ENCODE measurements at places on chromosomes 16 and 17. TPM values are rescaled to one million over a fixed set of nuclear protein-coding genes. Genes with fewer than 3 reads are reported as not detected.

The RNF112 gene
- 11.3 TPM for polyA plus RNA-seq

The KRT12 gene
- polyA plus RNA-seq = not detected

The CCL1 gene
- not detected for polyA plus RNA-seq

The MPDU1 gene
- 109 TPM for polyA plus RNA-seq

The MMP15 gene
- 56.1 TPM for polyA plus RNA-seq

The CNGB1 gene
- not detected for polyA plus RNA-seq

The MAPK7 gene
- polyA plus RNA-seq = 49.0 TPM

The PYDC1 gene
- polyA plus RNA-seq = not detected

- H3K36me3 ChIP-seq = no peaks in the 10 kb centered on the region
- DNase-seq = no peak
- no peak overlapping the region for H3K4me3 ChIP-seq
- H3K27ac ChIP-seq = peak overlapping the region; percentile 65
- no peaks in the 10 kb centered on the region for H3K27me3 ChIP-seq
- peaks cover 7% of the 10 kb centered on the region for H3K4me1 ChIP-seq
Measured at GRCh38 chr16:3086596-3087242, 12.4 kb downstream of the ZSCAN10 start.

DNA sequence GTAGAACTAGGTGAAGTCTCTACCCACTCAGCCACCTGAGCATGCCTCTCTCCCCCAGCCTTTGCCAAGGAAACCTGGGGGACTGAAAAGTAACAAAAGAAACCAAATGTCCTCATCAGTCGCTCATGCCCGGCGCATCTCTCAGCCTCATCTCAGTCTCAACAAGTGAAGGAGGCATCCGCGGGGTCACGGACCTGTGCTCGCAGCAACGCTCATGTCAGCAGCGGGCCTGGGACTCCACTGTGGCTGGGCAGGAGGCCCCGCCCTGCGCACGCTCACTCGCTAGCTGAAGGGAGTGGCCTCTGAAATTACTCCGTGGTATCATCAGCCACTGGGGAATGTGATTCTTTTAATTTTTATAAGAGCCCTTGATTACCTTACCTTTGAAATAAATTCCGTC is 31.3 kb downstream of the MAP1LC3B start:
- peaks cover under 1% of the 10 kb centered on the region for H3K4me1 ChIP-seq
- H3K27me3 ChIP-seq = no peaks in the 10 kb centered on the region
- H3K27ac ChIP-seq = no peak overlapping the region
- H3K4me3 ChIP-seq = no peak overlapping the region
- H3K36me3 ChIP-seq = no peaks in the 10 kb centered on the region

DNA sequence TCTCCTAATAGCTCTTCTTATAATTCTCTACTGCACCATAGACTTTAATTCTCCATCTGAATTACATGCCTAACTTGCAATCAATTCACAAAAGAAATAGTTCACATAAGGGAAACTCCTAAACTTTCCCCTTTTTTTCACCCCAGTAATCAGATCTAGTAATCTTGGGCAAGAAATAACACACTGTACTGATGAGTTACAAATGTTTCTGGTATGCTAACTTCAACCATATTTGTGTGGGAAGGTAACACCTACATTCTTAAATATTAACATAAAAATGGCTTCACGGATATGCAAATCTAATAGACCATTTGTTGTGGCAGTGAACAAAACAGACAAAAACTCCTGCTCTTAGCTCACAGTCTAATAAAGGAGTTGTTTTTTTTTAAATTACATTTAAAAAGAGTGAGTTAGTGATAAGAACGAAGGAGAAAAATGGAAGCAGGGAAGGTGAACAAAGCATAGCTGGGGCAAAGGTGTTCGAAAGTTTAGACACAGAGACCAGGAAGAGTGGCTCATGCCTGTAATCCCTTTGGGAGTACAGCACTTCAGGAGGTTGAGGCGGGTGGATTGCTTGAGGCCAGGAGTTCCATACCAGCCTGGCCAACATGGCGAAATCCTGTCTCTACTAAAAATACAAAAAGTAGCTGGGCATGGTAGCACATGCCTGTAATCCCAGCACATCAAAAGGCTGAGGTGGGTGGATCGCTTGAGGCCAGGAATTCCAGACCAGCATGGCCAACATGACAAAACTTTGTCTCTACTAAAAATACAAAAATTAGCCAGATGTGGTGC is 34.8 kb downstream of the CMTM3 start:
- no peak for DNase-seq
- no peaks in the 10 kb centered on the region for H3K27me3 ChIP-seq
- H3K4me3 ChIP-seq = no peak overlapping the region

DNA sequence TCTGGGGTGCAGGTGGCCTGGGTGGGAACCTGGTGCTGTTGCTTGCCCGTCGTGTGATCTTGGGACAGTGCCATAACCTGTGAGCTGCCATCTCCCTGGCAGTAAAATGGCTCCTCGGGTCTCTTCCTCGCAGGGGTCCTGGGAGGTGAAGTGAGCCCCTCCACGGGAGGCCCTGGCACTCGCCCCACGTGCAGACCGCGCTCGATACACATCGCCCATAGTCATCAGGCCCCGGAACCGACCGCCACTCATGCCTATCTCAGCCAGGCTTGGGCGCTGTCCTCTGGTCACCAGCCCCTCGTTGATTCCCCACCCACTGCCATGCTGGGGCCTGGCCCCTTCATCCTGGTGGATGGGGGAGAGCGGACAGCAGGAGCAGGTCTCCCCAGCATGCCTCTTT is 21.5 kb upstream of the OSGIN1 start:
- H3K36me3 ChIP-seq = no peaks in the 10 kb centered on the region
- H3K4me1 ChIP-seq = peaks cover 4% of the 10 kb centered on the region
- H3K4me3 ChIP-seq = no peak overlapping the region

GRCh38 chr16:24671455-24671954 is 57.9 kb upstream of the TNRC6A start:
- no peak for DNase-seq
- no peaks in the 10 kb centered on the region for H3K36me3 ChIP-seq
- no peak overlapping the region for H3K27ac ChIP-seq
- no peaks in the 10 kb centered on the region for H3K27me3 ChIP-seq
- no peaks in the 10 kb centered on the region for H3K4me1 ChIP-seq
- H3K4me3 ChIP-seq = no peak overlapping the region

DNA sequence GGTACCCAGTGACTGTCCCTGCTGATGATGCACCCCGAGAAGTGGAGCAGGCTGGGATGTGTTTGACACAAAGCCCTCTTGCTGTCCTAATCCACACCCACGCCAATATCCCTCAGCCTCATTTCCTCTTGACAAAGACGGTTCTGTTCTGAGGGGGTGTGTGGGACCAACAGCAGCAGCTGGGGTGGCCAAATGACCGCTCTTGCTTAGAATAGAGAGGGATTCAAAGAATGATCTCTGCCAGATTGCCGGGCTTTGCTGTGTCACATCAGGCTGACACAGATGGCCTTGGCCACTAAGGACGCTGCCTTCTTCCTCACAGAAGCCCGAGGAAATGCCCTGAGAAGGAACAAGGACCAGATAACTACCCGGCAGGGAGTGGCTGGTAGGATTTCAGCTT is 250.7 kb downstream of the NTN1 start:
- DNase-seq = no peak
- no peaks in the 10 kb centered on the region for H3K36me3 ChIP-seq
- H3K27ac ChIP-seq = no peak overlapping the region

- H3K4me3 ChIP-seq = no peak overlapping the region
- peaks cover 10% of the 10 kb centered on the region for H3K4me1 ChIP-seq
- H3K27ac ChIP-seq = peak overlapping the region; percentile 30
- DNase-seq = peak; percentile 37
Measured at GRCh38 chr17:48600244-48601098, 4.3 kb downstream of the HOXB6 start.

DNA sequence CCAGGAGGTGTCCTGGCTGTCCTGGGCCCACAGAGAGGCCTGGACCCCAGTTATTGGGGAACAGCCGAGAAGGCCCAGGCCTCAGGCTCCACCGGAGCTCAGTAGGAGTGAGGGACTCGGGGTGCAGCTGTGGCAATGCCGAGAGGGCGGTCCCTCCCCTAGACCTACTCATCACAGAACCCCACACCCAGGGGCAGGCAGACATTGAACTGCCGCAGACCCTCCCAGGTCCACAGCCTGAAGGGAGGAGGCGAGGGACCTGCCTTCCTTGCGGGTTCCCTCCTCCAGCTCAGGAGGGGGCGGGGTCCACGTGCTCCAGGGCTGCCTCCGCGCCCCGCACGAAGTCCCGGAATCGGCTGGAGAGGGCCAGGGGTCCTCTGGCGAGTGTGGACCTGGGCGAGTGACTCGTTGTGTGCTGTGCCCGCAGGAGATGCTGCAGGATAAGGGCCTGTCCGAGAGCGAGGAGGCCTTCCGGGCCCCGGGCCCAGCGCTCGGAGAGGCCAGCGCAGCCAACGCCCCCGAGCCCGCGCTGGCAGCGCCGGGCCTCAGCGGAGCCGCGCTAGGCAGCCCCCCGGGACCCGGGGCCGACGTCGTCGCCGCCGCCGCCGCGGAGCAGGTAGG is 3.9 kb downstream of the TBX4 start:
- peak overlapping the region; percentile 98 for H3K27ac ChIP-seq
- H3K4me1 ChIP-seq = peaks cover 52% of the 10 kb centered on the region
- DNase-seq = no peak
- H3K36me3 ChIP-seq = no peaks in the 10 kb centered on the region
- peaks cover 47% of the 10 kb centered on the region for H3K27me3 ChIP-seq

- no peak for DNase-seq
- H3K4me1 ChIP-seq = no peaks in the 10 kb centered on the region
- no peaks in the 10 kb centered on the region for H3K27me3 ChIP-seq
- H3K4me3 ChIP-seq = no peak overlapping the region
Measured at GRCh38 chr17:49370971-49371834, 9.2 kb upstream of the ZNF652 start.

DNA sequence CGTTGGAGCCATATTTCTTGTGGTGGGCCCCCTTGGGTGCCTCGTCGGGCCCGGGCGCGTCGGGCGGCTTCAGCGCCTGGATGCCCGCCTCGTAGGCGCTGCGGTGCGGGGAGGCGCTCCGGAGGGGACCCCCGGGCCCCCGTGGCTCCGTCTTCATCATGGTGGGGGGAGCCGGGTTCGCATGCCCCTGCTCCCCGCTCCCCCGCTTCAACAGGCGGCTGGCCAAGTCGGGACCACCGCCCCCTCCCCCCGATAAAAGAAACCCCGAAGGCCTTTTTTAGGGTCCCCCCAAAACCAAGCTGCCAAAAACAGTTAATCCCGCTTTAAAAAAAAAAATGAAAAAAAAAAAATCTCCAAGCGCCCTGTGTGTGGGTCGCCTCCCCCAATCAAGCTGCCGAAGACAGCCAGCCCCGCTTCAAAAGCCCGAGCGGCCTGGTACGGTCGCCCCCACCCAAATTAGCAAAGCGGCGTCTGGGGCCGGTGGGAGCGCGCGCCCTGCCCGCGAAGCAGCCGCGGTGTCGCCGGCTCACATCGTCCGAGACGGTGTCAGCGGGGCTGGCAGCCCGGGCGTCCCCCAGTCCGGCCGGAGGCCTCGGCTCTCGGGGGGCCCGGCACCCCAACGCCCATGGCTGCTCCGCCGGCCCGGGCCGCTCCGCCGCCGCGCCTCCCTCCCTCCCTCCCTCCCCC is at the start of gene PPP1R9B:
Gene PPP1R9B (minus strand): TSS at position 324 of the 687 bp plus-strand sequence. CDS start 164 bp downstream, at position 160.
- DNase-seq = no peak
- H3K36me3 ChIP-seq = no peaks in the 10 kb centered on the region
- peak within 1 kb of the TSS; percentile 98 for H3K4me3 ChIP-seq
- no peaks in the 10 kb centered on the region for H3K27me3 ChIP-seq
- peaks cover 34% of the 10 kb centered on the region for H3K4me1 ChIP-seq
- H3K27ac ChIP-seq = peak within 1 kb of the TSS; percentile 83

GRCh38 chr17:44775136-44775837 is 16.5 kb downstream of the ADAM11 start:
- H3K4me3 ChIP-seq = peak overlapping the region; percentile 24
- no peaks in the 10 kb centered on the region for H3K36me3 ChIP-seq
- H3K27ac ChIP-seq = no peak overlapping the region

GRCh38 chr17:49388290-49388640 is 26.2 kb upstream of the ZNF652 start:
- DNase-seq = no peak
- H3K4me1 ChIP-seq = no peaks in the 10 kb centered on the region
- H3K27ac ChIP-seq = no peak overlapping the region
- H3K36me3 ChIP-seq = no peaks in the 10 kb centered on the region
- no peak overlapping the region for H3K4me3 ChIP-seq

DNA sequence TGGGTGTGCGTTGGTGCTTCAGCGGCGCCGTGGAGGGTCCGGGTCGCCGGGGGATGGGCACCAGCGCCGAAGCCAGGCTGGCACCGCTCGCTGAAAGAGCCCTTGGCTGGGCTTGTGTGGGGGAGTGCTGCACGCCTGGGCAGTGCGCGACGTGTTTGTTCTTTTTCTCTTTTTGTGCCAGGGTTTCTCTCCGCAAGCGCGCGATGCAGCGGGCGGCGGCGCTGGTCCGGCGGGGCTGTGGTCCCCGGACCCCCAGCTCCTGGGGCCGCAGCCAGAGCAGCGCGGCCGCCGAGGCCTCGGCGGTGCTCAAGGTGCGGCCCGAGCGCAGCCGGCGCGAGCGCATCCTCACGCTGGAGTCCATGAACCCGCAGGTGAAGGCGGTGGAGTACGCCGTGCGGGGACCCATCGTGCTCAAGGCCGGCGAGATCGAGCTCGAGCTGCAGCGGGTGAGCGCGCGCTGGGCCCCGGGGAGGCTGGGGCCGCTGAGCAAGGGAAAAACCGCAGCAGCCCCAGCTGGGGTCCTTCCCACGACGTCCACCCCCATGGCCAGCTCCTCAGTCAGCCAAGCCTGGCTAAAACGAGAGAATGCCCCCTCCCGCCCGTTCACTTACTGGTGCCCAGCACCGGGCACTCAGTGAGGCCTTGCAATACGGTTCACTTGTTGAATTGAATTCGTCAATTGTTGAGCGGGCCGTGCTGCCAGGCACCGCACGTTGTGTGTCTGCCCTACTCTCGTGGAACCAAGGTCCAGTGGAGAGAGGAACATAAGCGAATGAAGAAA is 541 bp downstream of the GPT2 start:
- H3K27me3 ChIP-seq = no peaks in the 10 kb centered on the region
- peak overlapping the region; percentile 78 for H3K4me3 ChIP-seq
- H3K27ac ChIP-seq = peak overlapping the region; percentile 91
- DNase-seq = peak; percentile 45
- H3K36me3 ChIP-seq = no peaks in the 10 kb centered on the region

DNA sequence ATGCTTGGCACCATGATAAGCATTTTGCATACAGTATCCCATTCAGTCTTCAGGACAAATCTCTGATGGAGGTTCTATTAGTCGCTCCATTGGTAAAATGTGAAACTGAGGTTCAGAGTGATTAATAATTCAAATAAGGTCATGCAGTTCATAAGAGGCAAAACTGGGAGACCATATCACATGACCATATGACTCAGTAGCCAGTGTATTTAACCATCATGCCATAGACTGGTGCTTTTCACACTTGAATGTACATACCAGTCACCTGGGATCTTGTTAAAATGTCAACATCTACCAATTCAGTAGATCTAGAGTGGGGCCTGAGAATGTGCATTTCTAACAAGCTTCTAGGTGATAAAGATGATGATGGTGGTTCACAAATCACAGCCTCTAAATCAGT is 4.3 kb downstream of the ACSM3 start:
- peaks cover 9% of the 10 kb centered on the region for H3K4me1 ChIP-seq
- H3K27me3 ChIP-seq = no peaks in the 10 kb centered on the region
- no peak overlapping the region for H3K27ac ChIP-seq
- no peak overlapping the region for H3K4me3 ChIP-seq

- H3K4me1 ChIP-seq = no peaks in the 10 kb centered on the region
- H3K27ac ChIP-seq = no peak overlapping the region
- no peaks in the 10 kb centered on the region for H3K36me3 ChIP-seq
- H3K27me3 ChIP-seq = peaks cover 7% of the 10 kb centered on the region
- no peak for DNase-seq
Measured at GRCh38 chr17:3688852-3689261, 7.1 kb downstream of the P2RX5 start.

GRCh38 chr16:15616012-15616411 is 26.9 kb downstream of the MARF1 start:
- H3K27ac ChIP-seq = no peak overlapping the region
- no peaks in the 10 kb centered on the region for H3K4me1 ChIP-seq
- no peak overlapping the region for H3K4me3 ChIP-seq
- no peaks in the 10 kb centered on the region for H3K27me3 ChIP-seq
- peaks cover 4% of the 10 kb centered on the region for H3K36me3 ChIP-seq
